AG08395 (cell line): ENCODE measurements at places on chromosomes 2 and 18.

DNA sequence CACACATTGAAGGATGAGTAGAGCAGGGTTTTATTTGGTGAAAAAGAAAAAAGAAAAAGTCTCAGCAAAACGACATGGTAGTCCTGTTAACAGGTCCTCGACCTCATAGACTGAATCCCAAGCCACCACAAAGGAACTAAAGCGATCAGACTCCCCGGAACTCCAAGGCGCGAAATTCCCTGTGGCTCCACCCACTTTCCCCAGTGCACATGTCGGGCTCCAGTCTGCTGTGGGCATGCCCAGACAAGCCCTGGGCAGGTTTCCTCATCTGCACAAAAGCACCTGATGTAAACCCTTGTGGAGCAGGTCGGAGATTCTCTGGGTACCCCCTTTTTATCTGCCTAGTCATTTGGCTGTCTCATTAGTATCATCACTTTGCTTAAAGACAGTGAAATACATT lies 170.7 kb upstream of the FSIP2 start:
- DNase-seq, result no peak

DNA sequence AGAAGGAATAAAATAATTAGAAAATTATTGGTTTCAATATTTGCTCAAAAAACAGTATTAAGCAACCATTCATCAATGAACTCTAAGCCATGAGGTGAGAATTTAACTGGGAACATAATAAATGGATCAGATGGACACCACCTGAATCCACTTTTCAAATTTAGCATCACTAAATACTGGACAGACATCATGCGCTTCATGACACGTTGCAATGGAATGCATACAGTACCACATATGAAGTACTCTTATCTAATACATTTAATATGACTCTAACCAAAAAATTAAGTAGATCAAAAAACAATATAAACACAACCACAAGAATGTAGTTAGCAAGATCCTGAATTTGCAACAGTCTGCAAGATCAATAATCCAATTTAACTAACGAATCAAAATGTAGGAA lies 76.6 kb downstream of the COBLL1 start:
- no peak for DNase-seq

DNA sequence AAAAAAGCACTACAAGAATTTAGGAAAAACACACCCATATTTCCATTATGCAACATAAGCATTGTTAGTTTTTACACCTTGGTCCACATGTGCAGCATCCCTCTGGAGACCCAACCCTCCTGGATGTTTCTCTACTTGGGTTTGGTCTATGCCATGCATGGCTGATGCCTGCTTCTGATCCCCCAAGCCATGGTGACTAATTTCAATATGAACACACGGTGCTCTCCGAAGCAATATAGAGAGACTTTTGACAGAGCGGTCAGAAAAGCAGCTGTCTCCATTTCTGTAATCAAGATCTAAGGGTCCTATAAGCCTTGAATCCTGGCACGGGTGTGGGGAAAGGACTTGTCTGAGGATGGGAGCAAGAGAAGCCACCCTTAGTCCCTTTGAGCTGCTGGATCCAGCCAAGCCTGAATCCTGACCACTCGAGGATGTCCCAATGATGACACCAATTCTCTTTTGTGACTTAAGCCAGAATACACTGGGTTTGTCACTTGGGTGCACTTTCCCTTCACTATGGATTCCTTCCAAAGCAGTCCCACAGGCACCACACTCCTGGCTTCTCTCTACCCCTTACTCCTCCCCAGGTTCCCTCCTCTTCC lies 91.5 kb downstream of the ACTR2 start:
- no peak for DNase-seq

GRCh38 chr18:7304061-7304370 lies 73.1 kb downstream of the LRRC30 start:
- no peak for DNase-seq

GRCh38 chr2:227696990-227697679 lies 20.7 kb downstream of the SLC19A3 start:
- DNase-seq, result no peak

DNA sequence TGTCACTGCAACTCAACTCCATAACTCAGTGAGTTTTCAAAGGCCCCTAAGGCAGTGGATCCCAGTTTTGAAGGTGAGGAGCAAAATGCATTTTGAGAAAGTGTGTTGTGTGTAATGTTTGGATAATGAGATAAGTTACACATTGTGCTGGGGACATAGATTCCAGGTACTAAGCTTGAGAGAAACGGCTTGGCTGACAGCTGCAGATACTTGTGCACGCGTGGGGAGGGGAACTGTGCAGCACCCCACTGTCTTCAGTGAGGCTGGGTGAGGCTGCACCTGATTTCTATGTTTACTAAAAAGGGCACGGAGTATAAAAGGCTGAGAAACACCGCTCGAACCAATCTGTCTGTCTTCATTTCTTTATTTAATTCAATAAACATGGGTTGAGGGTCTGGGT lies 254.0 kb upstream of the COPS8 start:
- no peak for DNase-seq

GRCh38 chr2:146503366-146503765 lies 1341.5 kb upstream of the ACVR2A start:
- no peak for DNase-seq

DNA sequence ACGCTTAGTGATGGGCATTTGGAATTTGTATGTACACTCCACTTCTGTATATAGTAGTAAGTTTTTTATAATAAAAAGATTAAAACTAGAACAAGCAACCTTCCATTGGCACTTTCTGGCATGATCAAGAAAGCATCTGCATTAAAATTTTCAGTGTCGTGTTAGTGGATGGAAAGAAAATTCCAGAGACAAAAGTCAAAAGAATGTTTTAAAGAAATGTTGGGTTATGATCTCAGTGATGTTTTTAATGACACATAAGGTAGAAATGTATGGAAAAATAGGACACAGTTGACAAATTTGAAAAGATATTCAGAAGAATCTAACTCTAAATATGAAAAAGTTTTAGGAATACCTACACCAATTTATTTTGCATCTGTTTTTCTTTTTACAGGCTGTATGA lies 126.1 kb upstream of the FAM117B start:
- peak; percentile 34 for DNase-seq

DNA sequence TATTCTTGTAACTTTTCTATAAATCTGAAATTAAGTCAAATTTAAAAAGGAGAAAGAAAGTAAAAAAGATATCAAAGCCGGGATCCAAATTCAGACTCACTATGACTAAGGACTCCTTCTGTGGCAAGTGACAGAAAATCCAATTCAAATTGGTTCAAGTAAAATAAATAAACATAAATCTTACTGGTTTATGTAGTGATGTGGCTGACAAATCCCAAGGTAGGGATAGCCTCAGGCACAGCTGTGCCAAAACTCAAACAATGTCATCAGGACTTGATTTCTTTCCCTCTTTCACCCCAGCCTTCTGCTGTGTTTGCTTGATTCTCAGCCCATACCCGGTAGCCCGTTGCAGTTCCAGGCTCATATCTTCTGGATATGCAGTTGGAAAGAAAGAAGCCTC lies 284.6 kb downstream of the SP3 start:
- no peak for DNase-seq

DNA sequence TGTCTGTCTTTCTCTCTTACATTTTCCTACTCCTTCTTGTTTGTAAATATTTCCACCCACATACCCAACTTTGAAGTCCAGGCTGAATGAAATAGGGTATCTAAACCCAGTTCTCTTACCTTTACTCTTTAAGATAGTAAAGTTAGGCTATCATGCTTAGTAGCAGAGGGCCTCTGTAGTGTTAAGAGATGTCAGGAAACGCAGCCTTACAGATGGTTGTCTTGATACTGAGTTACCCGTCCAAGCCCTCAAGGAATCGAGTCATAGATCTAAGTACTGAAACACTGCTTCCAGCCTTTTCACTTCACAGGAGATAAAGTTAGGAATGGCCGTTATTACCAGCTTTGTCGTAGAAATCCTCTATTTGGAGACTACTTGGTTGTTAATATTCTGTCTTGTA lies 24.3 kb downstream of the MRPS9 start:
- no peak for DNase-seq
